Adrenal gland (tissue), 19 donors: ENCODE measurements at places on chromosomes 2 and 18. TPM values are rescaled to one million over a fixed set of nuclear protein-coding genes. Genes with fewer than 3 reads are reported as not detected.

MMADHC gene
- 124 TPM for total RNA-seq

CRACDL gene
- total RNA-seq = 1.7 TPM

CKAP2L gene
- 0.35 TPM for total RNA-seq

HOXD4 gene
- 18.3 TPM for total RNA-seq

MFSD2B gene
- total RNA-seq = not detected

AKAIN1 gene
- total RNA-seq = 0.84 TPM

COL4A4 gene
- total RNA-seq = 26.1 TPM

SLC4A5 gene
- 0.35 TPM for total RNA-seq

ABCG8 gene
- total RNA-seq = 0.07 TPM

B3GNT7 gene
- 47.6 TPM for total RNA-seq

CYP27C1 gene
- 0.11 TPM for total RNA-seq

DNER gene
- total RNA-seq = 208 TPM

TNFAIP6 gene
- 0.23 TPM for total RNA-seq

WNT10A gene
- total RNA-seq = not detected

PLGLB1 gene
- total RNA-seq = 1.2 TPM

ASXL3 gene
- 0.44 TPM for total RNA-seq

SIX2 gene
- not detected for total RNA-seq

VIT gene
- 0.18 TPM for total RNA-seq
